ENCODE measurements at places on chromosomes 7 and 10.
A peak's percentile ranks its signal among the peaks of the same experiment; 100 is the strongest.

GRCh38 chr10:101217450-101218281 lies 11.6 kb downstream of the LBX1 start:
- peak; percentile 22 for DNase-seq

- DNase-seq: peak; percentile 52
Measured at GRCh38 chr10:61970182-61971002, 68.9 kb downstream of the ARID5B start.

DNA sequence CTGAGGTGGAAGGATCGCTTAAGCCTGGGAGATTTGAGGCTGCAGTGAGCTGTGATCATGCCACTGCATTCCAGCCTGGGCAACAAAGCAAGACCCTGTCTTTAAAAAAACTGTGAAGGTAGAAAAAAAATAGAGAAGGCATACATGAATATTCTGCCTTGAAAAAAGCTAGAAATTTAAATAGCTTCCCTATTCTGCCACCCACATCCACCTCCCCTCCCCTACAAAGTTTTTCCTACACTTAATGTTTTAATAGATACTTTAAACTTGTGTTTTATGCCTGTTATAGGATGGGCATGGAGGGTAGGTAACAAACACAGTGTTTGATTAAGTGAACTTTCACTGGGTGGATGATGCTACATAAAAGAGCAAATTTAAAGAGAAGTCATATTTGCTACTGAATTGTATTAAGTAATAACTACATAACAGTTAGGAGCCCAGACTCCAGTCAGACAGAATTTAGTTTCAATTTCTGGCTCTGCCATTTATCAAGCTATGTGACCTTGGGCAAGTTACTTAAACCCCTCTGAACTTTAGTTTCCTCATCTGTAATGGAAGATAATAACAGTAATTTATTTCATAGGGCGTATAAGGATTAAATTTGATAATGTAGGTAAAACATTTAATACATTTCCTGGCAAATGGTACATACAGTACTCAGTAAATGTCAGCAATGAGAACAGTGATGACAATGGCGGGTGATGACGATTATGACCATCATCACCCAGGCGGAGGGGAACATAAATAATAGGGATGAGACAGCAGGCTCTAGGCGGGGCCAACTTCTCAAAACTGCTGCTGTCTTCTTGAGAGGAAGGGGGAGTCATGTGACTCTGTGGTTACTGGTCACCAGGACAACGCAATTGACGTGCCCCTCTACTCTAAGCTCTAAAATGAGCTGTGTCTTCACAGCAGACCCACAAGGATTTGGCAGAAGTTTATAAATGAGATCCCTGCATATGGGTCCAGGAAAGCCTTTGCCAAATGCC lies 15.8 kb downstream of the DNMBP start:
- peak; percentile 89 for DNase-seq

GRCh38 chr10:70458329-70459060 lies 17.0 kb upstream of the NODAL start:
- DNase-seq: peak; percentile 66

- DNase-seq: peak; percentile 72
Measured at GRCh38 chr10:112985690-112986543, 35.9 kb downstream of the TCF7L2 start.

DNA sequence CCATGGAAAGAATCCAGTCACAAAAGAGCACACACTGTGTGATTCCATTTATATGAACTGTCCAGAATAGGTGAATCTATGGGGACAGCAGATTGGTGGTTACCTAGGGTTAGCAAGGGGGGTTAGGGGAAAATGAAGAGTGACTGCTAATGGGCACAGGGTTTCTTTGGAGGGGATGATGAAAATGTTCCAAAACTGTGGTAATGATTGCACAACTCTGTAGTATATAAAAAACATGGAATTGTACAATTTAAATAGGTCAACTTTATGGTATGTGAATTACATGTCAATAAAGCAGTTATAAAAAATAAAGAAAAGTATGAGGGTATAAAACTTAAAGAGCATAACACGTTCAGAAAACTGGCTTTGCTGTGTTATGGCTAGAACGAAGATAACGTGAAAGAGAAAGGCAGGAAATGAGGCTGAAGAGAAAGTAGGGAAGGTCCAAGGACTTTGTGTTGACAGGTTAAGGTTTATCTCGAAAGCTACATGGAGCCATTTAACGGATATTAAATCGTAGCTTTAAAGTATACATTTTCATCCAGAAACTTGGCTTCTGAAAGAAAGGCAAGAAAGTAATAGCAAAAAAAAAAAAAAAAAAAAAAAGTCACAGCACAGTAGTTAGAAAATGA lies 26.4 kb upstream of the MSS51 start:
- no peak for DNase-seq

DNA sequence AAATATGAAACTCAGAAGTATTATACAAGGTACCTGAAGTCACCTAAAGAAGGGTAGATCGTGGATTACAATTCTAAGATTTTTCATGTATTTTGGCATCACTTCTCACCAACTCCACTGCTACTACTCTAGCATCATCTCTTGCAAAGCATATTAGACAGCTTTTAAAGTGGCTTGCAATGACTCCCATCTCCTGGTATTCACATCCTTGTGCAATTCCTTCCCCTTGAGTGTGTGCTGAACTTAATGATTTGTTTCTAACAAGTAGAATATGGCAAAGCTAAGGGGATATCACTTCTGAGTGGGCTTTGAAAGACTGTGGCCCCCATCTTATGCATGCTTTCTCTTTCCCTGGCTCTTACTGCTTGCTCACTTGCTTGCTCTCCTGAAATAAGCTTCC lies 280.2 kb downstream of the SNX13 start:
- peak; percentile 89 for DNase-seq

DNA sequence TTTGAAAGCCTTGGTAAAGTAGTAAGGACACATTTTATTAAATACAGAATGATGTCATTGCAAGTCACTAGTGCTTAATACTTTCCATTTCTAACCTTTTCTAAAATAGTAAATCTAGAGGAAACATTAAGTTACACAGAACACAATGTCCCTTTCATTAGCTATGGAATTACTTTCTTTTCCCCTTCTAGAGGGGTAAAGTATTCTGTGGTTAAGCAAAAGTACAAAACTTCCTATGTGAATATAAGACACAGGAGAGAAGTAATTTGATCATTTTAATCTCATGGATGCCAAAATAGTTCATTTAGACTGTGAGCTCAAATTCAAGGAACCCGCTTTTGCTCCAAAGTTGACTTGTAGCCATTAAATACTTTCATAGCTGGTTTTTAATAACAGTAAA lies 49.8 kb downstream of the SEMA3E start:
- DNase-seq: no peak

- peak; percentile 84 for DNase-seq
Measured at GRCh38 chr10:112361951-112362751, 11.8 kb upstream of the ACSL5 start.

- DNase-seq: no peak
Measured at GRCh38 chr10:4370376-4370775, 455.6 kb upstream of the AKR1E2 start.

DNA sequence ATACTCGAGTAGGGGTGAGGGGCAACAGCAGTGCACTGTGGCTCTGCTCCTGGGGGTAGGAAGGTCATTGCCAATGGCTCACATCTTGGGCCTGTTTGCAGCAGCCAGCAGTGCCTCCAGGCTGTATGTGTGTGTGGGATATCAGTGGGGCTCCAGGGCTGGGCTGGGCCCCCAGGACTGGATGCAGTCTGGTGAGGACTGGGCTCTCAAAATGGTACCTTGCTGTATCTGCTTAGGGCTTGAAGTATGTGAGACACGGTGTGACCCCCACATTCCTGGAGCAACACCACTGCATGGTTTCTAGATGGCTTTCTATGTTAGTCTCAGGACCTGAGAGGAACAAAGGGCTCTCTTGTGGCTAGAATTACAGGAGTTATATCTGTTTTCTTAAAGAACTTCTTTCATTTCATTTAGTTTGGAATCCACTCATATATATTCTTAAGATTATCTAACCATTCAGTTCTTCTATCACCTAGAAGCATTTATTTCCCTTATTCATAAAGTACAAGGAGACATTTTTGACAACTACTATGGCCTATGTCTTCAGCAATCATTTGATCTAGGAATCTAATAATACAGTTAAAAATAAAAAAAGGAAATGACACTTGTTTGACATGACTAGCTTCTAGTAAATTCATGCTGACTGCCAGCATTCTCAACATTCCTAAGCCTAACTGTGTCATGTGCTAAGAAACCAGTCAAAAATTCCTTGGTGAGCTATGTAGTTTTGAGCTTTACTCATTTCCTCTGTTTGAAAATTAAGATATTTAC lies 443.2 kb upstream of the SEMA3A start:
- peak; percentile 92 for DNase-seq

DNA sequence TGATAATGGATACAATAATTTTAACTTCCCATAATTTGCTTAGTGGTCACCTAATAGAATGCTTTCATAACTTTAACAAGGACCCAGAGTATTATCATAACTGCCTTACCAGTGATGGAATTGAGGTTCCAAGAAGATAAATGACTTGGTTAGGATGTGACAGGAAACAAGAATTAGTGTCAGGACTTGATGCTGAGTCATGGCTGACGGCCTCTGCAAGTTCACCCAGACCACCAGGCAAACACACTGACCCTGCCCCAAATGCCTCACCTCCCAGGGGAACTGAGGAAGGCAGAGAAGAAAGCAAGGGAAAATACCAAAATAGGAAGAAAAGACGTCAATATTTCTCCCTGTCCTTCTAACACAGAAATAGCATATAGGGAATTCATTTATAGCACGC lies 636.3 kb downstream of the PARD3 start:
- no peak for DNase-seq

DNA sequence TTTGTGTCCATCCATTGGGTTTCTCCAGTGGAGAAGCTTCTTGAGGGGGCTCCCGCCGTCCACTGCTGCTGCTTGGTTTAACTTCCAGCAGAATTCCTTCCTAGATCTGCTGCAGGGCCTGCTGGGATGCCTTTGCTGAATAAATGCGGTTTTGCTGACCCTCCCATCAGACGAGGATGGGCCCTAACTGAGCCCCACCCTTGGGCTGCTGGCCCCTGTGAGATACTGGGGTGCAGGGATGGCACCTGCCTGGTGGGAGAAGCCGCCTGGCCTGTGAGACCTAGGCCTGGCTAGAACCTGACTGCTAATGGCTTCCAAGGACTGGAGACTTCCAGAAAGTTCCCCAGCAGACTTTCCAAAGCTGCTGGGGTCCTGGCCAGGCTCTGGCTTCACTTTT lies 43.8 kb downstream of the ZNF467 start:
- DNase-seq: no peak

GRCh38 chr7:7335215-7335614 lies 152.9 kb downstream of the C1GALT1 start:
- no peak for DNase-seq

DNA sequence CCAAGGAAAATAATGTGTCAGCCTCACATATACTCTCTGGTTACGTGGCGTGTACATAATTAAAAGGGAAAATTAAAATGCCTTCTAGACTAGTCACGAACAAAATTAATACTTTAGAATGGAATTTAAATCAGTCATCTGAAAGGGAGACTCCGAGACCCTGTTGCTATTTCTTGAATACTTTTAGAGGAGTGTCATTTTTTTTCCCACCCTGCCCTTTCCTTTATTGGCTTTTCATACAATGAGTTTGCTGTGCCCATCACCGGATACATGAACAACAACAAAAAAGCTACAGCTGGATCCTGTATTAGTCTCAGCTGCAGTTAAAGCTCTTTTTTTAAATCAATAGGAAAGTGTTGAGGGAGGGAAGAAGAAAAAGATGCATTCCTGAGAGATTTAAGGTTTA lies 20.1 kb downstream of the CYTH3 start:
- DNase-seq: peak; percentile 92

- no peak for DNase-seq
Measured at GRCh38 chr10:109701633-109702215, 221.6 kb downstream of the XPNPEP1 start.

- DNase-seq: peak; percentile 40
Measured at GRCh38 chr7:139936760-139937310, 107.8 kb downstream of the TBXAS1 start.

DNA sequence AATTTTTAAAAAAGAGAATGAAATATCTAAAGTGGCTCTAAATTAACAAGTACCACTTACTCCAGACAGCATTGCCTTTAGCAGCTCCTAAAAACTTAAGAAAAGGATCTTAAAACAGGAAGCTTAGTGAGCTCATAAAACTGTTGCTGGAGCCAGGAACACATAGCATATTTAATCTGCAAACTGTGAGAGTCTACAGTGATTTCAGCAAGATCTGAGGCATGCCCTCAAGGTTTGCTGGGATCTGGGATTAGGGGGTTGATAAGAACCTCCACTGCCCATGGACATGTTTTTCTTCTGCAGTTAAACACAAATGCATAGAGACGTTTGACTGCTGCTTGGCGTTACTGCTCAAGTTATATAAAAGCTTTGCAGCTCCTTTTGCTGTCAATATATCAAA lies 3.8 kb downstream of the GLI3 start:
- DNase-seq: peak; percentile 43

- DNase-seq: no peak
Measured at GRCh38 chr7:155164316-155164715, 94.2 kb downstream of the HTR5A start.

- DNase-seq: no peak
Measured at GRCh38 chr10:93992400-93993030, 1.2 kb upstream of the PLCE1 start.

DNA sequence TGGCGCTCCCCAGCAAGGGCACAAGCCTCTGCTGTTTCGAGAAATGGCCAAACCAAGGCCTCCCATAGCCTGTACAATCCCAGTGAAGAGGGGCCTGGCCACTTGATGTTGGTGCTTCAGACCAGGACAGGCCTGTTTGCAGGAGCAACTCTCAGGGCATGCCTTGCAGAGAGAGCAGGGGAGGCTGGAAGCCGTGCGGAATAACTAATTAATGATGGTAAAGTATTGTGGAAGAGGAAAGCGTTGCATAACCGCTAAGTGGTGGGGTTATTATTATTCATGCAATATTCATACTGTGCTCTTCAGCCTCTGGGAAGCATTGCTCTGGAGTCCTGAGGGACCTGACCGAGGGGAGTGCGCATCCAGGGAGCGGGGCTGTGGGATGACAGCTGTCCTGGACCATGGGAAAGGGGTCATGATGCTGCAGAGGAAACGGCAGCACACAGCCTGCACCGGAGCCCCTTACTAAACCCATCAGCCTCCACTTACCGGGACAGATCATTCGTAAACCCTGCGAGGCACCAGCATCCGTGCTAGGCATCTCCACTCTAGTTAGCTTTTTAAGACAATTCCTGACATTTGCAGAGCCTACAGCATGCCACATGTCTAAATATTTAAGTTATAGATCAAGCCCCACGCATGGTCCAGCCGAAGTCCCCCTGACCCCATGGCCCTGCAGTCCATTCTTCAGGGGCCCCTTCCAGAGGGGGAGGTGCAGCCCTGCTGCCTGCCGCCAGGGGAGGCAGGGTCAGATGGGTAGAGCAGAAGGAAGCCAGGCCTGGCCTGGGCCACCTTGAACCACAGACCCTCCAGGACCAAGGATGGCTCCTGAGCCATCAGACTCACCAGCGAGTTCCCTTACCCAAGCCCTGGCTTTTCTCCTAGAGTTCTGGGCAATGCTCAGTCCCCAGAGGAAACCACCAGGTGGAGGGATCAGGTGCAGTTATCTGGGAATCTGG lies 11.6 kb downstream of the TMEM273 start:
- no peak for DNase-seq

DNA sequence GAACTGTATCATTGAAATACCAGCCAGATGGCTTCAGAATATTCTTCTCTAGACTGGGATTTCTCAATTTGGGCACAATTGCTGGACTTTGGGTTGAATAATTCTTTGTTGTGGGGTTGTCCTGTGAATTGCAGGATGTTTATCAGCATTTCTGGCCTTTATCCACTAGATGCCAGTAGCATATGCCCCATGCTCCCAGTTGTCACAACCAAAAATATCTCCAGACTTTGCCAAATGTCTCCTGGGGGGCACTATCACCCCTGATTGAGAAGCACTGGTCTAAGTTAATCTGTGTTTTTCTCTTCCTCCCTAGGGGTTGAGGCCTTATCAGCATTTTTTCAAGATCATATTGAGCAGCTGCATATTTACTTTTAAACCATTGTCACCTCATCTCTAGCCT lies 204.9 kb upstream of the SP8 start:
- no peak for DNase-seq

Measured in AG10803 (cell line).